ENCODE measurements at places on chromosomes 1 and 21.

- DNase-seq: no peak
These were observed 41.7 kb downstream of the EPB41 start for GRCh38 chr1:28956038-28956464.

- DNase-seq: no peak
These were observed 12.8 kb downstream of the ZNF687 start for GRCh38 chr1:151294742-151295462.

DNA sequence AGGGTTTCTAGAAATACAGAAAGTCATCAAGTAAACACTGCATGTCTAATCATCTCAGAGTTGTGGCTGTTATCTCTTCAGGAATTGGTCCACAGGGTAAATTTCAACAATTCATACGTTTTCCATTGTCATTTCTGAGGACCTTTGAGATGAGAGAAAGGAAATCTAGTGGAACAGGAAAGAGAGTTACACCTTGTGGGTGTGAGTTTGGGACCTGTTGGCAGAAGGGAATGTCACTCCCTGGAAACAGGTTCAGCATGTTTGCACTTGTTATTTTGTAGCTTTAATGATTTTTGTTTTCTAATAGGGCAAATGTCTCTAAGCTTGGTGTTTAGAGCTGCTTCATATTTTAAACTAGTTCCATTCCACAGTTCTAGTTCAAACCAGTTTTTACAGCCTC is 5.6 kb downstream of the TMEM167B start:
- no peak for DNase-seq

DNA sequence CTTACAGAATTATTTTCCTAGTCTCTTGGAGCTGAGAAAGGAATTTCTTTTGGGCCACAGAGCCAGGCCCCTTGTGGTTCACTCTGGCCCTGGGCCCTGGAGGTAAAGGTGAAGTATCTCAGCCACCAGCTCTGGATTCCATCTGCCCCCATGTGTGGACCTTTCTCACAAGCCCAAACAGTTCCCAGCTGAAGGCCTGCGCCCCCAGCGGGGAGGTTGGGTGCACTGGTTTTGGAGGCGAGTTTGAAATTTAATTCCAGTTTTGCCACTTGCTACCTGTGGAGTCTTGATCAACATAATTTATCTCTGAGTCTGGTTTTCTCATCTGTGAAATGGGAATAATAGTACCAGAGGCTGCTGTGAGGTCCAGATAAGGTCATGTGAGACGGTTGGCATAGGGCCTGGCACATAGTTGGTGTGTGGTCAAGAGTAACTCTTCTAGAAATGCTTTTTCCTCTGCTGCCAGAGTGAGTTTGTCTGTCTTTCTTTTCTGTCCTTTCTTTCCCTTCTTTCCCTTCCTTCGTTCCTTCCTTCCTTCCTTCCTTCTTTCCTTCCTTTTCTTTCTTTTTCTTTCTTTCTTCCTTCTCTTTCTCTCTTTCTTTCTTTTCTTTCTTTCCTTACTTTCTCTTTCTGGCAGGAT is 6.1 kb downstream of the AGTRAP start:
- no peak for DNase-seq

GRCh38 chr1:41355761-41356160 is 5.5 kb upstream of the FOXO6 start:
- no peak for DNase-seq

GRCh38 chr1:150560011-150560438 is 10.8 kb downstream of the ADAMTSL4 start:
- peak; percentile 73 for DNase-seq

GRCh38 chr1:65948609-65949229 is 156.0 kb downstream of the PDE4B start:
- DNase-seq: no peak

- DNase-seq: no peak
These were observed 413 bp upstream of the C1orf232 start for GRCh38 chr1:26169198-26169554.

- DNase-seq: no peak
These were observed 79.7 kb upstream of the MARK1 start for GRCh38 chr1:220448217-220448616.

DNA sequence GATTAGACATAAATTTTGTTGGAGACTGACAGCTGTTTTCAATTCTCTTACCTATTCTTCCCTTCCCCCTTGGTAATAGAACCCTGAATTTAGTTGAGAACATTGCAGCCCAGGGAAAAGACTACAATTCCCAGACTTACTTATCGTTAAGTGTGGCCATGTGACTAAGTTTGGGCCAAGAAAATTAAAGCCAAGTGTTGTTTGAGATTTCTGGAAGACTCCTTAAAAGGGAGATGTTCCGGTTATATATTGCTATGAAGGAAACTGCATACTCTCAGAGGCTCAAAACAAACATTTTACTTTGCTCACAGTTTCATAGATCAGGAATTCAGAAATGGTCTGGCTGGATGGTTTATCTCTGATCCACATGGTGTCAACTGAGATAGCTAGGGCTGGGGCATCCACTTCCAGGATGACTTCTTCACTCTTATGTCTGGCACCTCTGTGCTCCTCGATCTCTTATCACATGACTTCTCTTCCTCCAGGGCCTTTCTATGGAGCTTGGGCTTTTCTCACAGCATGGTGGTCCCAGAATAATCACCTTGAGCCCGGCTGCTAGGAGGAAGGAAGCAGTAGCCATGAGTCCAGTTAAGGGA is 22.4 kb upstream of the CD34 start:
- no peak for DNase-seq

DNA sequence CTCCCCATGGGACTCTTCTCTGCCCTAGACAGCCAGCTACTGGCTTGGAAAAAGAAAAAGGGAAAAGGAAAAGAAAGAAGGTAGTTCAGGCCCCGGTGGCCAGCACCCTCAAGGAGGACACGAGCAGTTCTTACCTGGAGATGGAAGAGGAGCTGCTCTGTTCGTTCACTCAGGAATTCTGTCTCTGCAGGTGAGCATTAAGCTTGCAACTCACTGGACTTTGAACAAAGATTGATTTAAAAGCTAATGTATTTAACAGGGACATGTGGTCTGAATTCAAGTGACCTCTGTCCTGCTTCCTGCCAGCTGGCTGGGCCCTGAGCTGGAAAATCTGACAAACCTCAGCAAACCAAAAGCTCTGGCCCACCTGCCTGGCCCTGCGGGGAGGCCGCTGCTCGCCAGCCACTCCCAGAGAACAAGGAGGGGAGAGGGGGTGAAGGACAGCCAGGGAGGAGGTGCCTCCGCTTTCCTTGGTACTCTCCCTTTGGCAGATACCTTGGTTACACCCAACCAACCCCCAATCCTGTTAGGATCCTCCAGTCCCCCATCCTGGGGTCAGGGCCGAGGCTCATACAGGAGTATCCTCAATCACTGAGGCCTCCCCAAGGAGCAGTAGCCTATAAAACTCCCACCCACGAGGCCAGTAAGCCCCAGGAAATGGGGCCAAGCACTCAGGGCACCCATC is at the start of gene PDZK1:
Gene PDZK1, minus strand, starts transcription at position 186 of the 685 bp plus-strand sequence. CDS start 19,347 bp downstream, outside the sequence.
- DNase-seq: no peak

DNA sequence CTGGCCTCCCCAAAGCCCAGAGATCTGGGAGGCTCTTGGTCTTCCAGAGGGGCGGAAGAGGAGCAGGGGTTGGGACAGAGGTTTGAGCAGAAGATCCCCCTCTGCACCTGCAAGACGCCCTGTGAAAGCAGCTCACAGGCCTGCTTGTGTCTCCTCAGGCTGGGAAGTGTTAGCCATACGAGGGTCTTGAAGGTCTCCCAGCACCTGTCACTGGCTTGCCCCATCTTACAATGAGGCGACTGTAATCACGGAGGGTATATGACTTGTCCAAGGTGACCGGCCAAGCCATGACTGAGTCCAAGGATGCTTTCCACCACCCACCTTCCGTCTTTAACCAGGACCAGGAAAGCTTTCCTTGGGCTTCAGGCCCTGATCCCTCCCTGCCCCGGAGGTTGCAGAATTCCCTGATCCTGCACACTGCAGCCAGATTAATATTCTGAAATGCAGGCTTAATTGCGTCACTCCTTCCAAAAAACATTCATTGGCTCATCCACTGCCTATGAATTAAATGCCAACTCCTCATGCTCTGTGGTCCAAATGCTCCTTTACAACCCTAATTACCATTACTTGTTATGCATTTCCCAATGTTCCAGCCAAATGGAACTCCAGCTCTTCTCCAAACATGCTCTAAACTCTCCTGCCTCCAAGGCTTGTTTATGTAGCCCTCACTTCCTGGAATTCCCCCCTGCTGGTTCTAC is 64.0 kb downstream of the DDX20 start:
- no peak for DNase-seq

GRCh38 chr21:24903994-24904635 is 703.2 kb downstream of the MRPL39 start:
- no peak for DNase-seq

DNA sequence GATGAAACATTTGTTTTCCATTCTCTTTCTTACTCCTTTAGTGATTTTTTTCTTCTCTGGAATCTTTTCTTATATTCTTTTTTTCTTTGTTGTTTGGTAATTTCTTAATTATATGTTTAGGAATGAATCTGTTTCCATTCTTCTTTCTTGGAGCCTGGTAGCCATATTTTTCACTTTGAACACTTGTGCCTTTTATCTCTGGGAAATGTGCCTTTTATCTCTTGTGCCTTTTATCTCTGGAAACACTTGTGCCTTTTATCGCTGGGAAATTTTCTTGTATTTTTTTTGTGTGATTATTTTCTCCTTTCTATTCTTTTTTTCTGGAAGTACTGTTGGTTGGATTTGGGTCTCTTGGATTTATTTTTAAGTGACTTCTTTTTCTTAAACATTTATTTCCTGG is 118.2 kb downstream of the LEPR start:
- no peak for DNase-seq

DNA sequence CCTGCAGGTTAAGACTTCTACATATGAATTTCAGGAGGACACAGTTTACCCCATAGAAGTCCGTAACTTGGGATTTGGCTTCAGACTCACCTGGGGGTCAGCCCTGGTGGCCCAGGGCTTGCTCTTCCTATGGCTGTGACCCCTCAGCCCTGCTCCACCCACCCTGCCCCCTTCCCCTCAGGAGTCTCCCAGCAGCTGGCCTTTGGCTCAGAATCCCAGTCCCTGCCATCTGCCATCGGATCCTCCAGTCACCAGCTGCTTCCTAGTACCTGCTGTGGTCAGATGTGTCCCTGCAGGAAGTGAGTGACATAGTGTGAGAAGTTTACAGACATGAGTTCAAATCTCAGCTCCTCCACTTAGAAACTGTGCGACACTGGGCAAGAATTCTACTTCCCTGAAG is 332.6 kb downstream of the NPHP4 start:
- no peak for DNase-seq

DNA sequence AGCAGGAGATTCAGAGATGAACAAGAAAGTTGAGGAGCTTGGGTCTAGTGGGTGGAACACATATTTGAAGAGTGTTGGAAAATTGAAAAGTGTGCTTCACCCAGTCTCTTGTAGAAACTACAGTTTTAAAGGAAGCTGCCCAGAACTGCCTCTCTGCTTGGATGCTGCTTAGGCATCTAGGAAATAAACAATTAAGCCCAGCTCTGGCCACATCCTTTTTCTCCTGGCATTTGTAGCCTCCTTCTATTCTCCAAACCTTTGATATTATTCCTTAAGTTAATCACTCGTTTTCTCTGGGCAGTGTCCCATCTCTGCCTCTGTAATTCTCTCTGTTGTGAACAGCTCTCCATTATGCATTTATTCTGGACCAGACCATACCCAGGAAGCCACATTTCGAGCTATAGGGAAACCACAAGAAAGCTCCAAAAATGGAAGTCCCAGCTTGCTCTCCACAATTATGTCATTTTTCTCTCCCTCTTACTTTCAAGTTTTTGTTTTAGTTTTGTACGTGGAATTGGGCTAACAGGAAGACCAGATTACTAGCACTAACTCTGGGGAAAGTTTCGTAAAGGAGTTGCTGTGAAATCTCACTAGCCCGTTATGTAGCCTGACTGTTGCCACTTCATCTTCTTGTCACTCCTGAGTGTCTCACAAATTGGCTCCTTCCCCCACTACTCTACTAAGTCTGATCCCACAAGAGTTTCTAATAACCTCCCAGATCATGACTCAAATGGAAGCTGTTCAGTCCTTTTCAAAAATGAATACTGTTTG is 102.2 kb downstream of the NTMT2 start:
- DNase-seq: no peak

DNA sequence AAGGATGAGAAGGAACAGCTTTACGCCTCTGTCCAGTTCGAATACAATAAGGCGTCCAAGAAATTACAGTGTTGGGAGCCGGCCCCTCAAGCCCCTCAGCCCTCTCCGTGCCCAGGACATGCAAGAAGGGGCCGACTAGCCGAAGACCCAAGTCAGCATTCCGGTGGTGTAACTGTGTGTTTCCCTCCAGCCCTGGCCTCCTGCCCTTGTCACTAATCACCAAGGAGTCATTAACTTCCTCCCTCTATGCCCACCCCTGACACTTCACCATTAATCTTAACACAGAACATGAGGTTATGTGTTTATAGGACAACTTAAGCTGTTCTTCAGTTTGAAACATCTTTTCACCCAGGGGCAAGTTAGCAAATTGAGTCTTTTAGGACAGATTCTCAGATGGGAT is 16.4 kb upstream of the C4BPB start:
- DNase-seq: no peak

- DNase-seq: no peak
These were observed 49.8 kb downstream of the ADAMTS1 start for GRCh38 chr21:26795412-26795805.

GRCh38 chr1:14946684-14947238 is 206.8 kb upstream of the TMEM51 start:
- no peak for DNase-seq

DNA sequence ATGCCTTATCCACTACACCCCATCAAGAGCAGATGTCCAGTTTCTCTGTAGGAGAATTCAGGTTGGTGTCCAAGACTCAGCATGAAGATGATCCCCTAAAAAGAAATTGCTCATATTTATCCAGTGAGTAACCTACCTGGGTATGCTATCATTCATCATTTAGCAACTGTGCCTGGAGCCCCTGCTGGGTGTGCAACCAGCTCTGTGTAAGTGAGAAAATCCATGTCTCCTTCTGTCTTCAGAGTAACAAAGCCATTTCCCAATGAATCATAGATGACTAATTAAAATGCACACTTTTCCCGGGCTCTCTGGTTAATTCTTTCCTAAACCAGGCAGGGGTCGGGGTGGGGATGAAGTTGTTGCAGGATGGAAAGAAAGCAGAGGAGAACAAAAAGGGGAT is 35.8 kb downstream of the OLFML3 start:
- no peak for DNase-seq

- no peak for DNase-seq
These were observed 33.6 kb upstream of the VTCN1 start for GRCh38 chr1:117244306-117244705.

GRCh38 chr1:223330466-223330865 is 33.5 kb downstream of the SUSD4 start:
- no peak for DNase-seq

DNA sequence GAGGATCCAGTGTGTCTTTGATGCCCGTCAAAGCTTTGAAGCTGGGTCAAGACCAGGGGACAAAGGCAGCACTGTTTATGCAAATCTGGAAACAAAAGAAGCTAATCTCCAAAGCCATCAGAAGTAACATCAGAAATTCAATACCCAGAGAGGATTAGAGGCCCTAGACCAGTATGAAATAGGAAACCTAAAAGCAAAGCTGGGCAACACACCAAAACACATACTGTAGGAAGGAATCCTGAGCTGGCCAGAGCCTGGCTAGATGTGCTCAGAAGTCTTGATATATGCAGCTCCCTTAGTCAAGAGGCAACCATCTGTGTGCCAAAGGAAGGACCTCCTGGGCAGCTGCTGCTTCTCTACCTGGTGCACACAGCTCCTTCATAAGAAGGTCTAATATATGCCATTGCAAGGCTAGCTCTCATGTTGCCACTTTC is 12.3 kb downstream of the COLGALT2 start:
- DNase-seq: peak; percentile 28

GRCh38 chr1:197521118-197521739 is 253.2 kb downstream of the CRB1 start:
- DNase-seq: peak; percentile 72

GRCh38 chr1:20058531-20058930 is 11.5 kb upstream of the PLA2G5 start:
- DNase-seq: no peak
